ENCODE measurements at places on chromosomes 3 and 15.

DNA sequence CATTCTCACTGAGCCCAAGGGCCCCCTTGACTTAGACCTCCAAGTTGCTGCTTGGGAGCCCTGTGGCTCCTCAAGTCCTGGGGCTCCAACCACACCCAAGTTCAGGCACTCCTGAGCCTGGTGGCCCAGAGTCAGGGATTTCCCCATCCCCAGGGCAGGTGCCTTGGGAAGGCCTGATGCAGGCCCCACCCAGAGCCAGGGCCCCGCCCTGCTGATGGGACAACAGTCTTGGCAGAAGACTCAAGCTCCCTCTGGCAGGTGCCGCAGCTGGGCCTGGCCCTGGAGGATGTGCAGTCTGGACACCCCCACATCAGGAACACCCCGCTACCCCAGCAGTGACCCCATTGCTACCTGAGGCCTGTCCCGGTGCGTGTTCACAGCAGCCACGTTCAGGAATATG lies 17.7 kb upstream of the SHISA5 start:
- DNase-seq = no peak

DNA sequence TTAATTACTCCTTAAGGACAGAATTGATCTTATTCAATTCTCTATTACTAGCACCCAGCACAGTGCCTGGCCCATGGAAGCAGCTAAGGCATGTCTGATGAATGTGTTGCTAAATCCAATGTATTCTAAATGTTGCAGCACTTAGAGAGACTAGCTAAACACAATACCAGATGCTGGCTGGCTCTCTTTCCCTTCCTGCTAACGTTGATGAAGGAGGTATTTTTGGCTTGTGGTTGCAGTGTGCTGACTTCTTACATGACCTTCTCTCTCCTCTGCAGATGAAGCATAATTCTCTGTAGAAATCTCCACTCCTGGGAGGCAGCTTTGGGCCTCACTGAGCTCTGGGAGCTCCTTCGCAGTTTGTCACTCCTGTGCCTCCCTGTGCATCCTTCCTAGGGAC lies 183.6 kb downstream of the PEX5L start:
- DNase-seq = no peak

DNA sequence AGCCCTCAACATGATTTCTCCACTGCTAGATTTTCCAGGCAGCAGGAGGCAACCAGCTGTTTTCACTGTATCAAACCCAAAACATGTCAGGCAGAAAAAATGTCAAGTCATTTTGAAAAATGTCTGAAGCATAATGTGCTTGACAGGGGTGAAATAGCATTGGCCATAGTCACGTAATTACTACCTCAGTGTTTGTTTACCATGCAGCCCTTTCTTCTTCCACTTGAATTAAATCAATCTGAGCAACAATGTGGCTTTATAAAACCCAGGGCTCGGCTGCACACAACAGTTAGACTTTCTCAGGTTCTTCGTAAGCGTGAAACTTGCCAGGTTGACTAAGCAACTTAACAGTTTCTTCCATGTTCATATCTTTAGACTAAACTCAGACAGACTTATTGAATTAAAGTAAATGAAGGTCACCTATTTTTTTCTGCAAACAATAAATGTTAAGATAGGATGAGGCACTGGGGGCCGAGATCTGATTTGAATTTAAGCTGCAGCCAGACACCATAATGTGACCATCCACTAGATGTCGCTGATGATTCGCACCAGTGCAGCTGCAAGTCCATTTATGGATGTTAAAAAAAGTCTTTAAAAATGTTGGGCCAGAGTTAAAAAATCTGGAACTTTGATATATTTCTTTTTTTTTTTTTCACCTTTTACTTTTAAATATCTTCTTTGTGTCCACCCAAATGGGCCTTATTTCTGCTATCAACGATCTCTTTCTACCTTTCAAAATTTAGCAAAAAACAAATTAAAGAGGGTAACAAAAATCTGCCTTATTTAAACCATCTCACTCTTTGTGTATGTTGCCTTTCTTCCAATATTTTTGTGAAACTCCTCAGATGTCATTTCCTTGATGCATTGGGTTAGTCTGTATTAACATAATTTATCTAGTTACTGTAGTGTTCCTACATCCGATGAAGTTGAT lies 305.9 kb downstream of the CACNA2D3 start:
- DNase-seq = no peak

- DNase-seq = no peak
Observed at GRCh38 chr15:77487469-77487842, 66.8 kb downstream of the HMG20A start.

DNA sequence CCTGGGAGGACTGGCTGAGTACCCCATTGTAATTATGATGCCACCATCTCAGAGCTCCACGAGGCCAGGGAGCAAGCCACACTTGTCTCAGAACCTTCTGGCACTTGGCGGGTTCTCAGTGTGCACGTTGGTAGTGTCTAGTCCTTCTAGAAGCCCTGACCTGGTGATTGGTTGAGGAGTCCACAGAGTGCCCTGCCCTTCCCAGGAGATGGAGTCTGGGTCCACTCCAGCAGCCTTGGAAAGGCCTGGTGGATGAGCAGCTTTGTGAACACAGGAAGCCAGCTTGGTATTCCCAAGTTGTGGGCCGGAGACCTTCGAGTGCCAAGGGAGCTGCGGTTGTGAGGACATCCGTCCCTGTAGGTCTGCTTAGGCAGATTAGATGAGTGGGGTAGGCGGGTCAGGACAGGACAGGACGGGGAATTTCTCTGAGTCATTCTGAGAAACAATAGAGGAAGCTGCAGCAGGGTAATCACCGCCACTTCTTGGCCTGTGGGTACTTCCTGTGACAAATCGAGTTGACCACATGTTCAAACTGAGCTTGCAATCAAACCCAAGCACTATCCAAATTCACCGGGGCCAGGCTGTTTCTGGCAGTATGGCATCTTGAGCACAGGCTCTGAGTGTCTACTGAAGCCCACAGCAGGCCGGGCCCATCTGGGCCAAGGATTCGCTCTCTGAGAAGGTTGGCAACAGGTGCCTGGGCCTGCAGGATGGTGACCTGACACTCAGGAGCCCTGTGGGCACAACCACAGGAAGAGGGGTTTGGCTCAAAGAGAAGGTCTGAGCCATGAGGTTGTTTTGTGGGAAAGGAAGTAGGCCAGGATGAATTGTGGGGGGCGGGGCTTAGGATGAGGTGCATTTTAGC lies 71.5 kb upstream of the PLXNA1 start:
- peak; percentile 65 for DNase-seq

- DNase-seq = no peak
Observed at GRCh38 chr3:69250014-69250413, 127.6 kb upstream of the LMOD3 start.
